ENCODE measurements at places on chromosomes 6 and 20. TPM values are rescaled to one million over a fixed set of nuclear protein-coding genes. Genes with fewer than 3 reads are reported as not detected.

The EHMT2 gene
- 34.0 TPM for total RNA-seq

The TINAG gene
- not detected for total RNA-seq

The IMPG1 gene
- not detected for total RNA-seq

The NNAT gene
- total RNA-seq: not detected

The VGLL2 gene
- not detected for total RNA-seq

Data from thoracic aorta endothelial cell (primary cell).